Right lung (tissue), 10 donors: ENCODE measurements at places on chromosomes 11 and 22. TPM values are rescaled to one million over a fixed set of nuclear protein-coding genes. Genes with fewer than 3 reads are reported as not detected.

DNA sequence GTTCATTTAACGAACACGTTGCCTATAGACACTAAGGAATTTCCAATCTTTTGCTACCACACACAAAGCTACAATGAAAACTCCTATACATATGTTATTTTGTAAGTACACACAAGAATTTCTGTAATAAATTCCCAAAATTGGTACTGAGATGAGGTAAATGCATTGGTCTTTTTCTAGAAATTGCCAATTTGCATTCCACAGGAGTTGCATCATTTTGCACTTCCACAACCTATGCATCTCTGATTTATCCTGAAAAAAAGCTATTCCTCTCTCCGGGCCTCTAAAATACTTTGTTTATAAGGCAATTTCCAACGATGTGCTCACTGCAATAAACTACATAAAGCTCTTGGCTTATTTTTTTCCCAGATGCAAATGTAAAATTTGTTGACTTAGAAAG, 24.9 kb downstream of the IMMP1L start:
- DNase-seq = no peak

Gene CDHR5
- polyA plus RNA-seq = 0.58 TPM

Gene C11orf87
- polyA plus RNA-seq = 0.04 TPM

DNA sequence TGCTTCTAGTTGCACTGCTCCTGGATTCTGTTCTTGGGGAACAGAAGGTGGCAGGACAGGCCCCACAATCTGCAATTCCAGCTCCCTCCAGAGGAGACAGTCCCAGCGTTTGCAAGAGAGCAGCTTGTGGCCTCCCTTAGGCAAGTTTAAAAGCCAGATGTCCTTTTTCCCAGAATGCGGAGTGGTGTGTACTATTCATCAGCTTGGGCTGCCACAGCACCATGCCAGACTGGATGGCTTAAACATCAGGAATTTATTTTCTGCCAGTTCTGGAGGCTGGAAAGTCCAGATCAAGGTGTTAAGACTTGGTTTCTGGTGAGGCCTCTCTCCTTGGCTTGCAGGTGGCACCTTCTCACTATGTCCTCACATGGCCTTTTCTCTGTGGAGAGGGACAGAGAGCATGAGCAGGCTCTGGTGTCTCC, 11.7 kb downstream of the MIAT start:
- no peak for DNase-seq

DNA sequence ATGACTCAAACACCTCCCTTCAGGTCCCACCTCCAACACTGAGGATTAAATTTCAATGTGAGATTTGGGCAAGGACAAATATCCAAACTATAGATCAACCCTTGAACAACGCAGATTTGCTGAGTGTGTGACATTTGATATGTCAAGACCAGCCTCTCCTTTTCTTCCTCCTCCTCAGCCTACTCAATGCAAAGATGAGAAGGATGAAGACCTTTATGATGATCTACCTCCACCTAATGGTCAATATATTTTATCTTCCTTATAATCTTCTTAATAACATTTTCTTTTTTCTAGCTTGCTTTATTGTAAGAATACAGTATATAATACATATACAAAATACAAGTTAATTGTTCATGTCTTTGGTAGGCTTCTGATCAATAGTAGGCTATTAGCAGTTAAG, 67.5 kb upstream of the MPPED2 start:
- DNase-seq = no peak

- peak; percentile 63 for DNase-seq
Measured at GRCh38 chr11:35541621-35542375, 16.4 kb upstream of the PAMR1 start.

DNA sequence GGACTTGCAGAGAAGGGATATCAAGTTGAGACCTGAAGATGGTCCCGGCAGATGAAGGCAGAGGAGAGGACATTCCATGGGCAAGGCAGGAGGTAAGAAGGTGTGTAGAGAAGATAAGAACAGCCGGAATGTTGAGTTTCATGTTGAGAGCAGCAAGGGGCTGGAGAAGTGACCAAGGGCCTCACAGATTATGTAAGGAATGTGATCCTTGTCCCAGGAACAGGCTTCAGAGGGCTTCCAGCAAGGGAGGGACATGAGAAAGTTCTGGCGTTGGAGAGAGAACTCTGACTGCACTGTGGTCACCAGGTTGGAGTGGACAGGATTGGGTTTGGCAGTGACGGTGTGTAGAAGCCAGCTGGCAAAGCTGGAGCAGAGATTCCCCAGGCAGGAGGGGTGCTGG, 27.6 kb upstream of the PPFIA1 start:
- no peak for DNase-seq

GRCh38 chr11:79170321-79170720, 270.5 kb downstream of the TENM4 start:
- no peak for DNase-seq

Gene KLHDC7B
- 0.04 TPM for polyA plus RNA-seq

DNA sequence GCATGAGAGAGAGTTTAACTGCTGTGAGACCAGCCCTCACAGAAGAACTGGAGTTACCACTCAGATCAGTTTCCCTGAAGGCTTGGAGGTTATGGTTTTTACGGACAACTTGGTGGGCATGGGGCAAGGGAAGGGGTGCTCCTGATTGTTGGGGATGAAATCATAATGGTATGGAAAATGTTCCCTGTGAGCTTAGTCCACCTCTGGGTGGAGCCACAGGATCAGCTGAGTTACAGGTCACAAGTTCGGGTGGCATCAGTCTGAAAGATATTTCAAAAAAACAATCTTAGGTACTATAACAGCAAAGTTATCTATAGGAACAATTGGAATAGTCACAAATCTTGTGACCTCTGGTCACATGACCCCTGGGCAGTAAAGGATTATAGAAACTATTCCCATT, 162.9 kb downstream of the DLG2 start:
- no peak for DNase-seq

GRCh38 chr11:118929501-118930093, 3.9 kb upstream of the BCL9L start:
- DNase-seq = peak; percentile 93

DNA sequence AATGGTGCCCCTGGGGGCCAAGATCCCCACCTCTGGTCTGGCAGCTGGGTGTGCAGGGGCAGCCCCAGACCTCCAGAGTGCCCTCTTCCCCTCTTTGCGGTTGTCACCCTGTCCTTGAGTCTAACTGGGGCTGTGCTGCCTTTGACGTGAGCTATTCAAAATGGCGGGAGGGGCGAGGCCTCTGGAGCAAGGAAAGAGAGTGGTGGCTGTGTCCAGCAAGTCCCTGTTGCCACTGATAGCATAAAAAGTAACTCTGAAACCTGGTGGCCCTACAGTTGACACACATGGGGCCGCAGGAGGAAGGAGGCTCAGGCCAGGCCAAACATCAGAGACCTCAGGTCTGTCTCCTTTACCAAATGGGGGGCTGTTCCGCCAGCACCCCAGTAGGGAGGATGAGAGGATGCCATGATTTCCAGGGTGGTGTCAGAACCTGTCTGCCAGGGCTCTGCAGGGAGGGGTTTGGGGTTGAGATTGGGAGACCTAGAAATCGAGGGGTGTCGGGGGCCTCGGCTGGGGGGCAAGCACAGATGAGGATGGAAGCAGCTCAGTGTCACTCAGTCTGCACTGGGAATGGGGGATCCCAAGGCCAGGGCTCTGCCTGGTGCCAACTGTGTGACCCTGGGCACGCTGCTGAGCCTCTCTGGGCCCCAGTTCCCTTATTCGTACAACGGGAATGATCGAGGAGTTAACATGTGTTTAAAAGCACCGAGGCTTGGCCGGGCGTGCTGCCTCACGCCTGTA, 49.2 kb upstream of the KCNQ1OT1 start:
- no peak for DNase-seq

Gene APOC3
- not detected for polyA plus RNA-seq

Gene ATP6V1E1
- polyA plus RNA-seq = 92.8 TPM

DNA sequence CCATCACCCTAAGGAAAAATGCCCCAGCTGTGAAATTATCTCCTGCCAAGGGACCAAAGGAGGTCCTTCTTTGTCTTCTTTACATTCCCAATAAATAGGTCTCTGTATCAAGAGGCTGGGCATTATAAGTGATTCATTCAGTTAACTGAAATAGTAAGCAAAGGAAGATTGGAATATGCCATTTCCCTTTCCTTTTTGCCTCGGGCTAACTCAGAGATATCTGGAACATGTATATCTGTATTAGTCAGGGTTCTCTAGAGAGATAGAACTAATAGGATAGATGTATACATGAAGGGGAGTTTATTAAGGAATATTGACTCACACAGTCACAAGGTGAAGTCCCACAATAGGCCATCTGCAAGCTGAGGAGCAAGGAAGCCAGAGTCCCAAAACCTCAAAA, 15.3 kb upstream of the CWF19L2 start:
- no peak for DNase-seq

- DNase-seq = no peak
Measured at GRCh38 chr11:102476812-102477211, 24.2 kb upstream of the TMEM123 start.

Gene NTM
- 14.0 TPM for polyA plus RNA-seq

GRCh38 chr11:10694486-10695239, 1.1 kb upstream of the IRAG1 start:
- no peak for DNase-seq

Gene C1QTNF5
- polyA plus RNA-seq = 38.7 TPM

Gene SELENOO
- 22.8 TPM for polyA plus RNA-seq

DNA sequence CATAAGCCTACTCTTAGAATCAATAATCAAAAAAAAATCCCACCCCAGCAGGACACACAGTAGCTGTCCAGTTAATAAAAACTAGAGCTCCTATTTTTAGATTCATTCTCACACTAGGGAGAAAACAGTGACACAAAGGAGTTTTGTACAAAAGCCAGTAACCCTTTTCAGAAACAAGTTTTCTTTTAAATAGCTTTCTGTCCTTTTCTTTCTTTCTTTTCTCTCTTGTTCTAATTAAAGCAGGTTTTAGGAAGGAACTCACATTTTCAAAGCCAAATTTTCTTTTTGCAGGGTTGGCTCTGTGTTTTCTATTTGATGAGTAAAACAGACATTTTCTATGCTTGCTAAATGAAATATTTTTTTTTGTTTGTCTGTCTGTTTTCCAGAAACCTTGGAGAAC, 1390.7 kb downstream of the FAM181B start:
- no peak for DNase-seq

- no peak for DNase-seq
Measured at GRCh38 chr11:123642435-123642834, 12.0 kb downstream of the SCN3B start.

- DNase-seq = no peak
Measured at GRCh38 chr22:44217346-44217745, 36.6 kb downstream of the PARVG start.

DNA sequence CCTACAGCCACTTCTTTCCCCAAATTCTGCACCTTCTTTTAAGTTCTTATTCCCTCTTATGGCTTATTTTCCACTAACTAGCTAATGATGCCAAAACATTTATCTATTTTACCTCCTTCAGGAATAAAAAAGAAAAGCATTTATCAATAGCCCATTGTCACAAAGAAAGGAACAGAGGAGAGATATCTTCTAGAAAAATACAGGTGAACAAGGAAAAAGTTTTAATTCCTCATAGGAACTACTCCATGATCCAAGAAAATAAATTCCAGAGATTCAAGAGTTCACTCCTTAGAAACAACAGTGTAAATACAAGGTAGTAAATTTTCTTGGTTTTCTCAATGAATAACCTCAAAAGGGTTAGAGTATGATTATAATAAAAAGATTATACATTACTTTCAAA, 52.6 kb upstream of the TOP3B start:
- no peak for DNase-seq

DNA sequence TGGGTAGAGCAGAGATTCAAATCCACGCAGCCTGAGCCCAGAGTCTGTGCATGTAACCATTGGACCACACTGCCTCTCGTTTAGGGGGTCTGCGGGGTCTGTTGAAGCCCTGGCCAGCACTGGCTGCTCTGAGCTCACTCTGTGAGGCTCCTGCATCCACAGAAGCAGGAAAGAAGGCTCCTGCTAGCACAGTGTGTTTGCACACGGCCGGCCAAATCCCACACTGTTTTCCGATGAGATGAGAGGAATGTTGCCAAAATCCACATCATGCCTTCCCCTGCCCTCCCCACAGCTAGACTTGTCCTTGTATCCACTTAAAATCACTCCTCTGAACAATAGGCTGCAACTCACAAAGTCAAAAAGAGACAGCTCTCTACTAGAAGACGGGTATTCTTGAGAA, 10.6 kb upstream of the SLC22A12 start:
- DNase-seq = no peak

- DNase-seq = no peak
Measured at GRCh38 chr11:122843281-122844141, 5.2 kb downstream of the CRTAM start.

Gene KCTD14
- 8.7 TPM for polyA plus RNA-seq

DNA sequence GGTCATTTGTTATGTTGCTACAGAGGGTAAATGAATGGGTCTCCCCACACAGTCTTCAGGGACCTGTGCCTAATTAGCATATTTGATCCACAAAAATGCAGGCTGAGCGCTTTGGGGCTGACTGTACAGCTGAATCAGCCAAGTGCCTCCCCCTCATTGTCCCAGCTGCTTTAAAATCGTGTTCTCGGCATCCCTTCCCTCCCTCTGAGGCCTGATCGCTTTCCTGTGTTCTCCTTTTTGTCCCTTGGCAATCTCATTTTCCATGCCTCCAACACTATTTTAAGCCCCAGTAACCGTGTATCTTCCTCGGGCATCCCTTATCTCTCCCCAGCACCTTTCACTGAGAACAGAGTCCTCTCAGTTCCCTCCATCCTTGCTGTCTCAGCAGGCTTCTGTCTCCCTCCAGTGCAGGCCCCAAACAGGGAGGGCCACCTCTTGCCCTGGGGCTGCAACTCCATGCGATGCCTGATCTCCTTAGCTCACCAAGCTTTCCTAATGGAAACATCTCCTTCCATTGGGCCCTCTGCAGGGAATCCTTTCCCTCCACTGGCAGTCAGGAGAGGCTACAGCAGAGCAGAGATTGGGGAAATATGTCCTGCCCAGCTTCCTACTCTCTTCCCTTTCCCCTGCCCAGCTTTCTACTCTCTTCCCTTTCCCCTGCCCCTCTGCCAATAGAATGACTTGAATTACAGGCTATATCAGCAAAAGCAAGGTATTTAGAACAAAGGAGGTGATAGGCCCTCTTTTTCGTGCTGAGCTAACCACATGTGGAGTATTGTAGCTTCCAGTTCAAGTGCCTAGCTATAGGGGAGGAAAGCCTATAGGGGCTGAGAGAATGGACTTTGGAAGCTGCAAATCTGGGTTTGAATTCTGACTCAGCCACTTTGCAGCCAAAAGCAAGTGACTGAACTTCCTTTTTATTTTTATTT, 13.8 kb downstream of the UQCR10 start:
- DNase-seq = no peak

DNA sequence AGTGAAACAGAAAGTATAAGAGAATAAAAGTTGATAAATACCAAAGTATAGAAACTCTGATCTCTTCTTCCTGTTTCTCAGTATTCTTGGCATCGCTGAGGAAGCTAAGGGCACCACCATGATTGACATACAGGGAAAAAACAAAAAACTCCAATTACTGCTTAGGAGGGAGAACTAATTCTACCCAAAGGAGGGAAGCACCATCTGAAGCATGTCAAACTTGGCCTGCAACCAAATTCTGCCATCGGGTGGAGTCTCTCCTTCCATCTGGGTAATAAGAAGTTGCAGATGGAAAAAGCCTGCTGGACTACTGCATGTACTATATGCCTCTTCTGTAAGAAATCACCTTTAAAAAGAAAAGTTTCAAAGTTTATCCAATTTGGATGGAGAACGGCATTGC, 30.5 kb upstream of the PPP2R1B start:
- DNase-seq = no peak

- DNase-seq = no peak
Measured at GRCh38 chr11:35323076-35323868, 96.1 kb downstream of the SLC1A2 start.

Gene CARNS1
- polyA plus RNA-seq = 2.6 TPM

GRCh38 chr11:3345736-3346135, 33.2 kb downstream of the ZNF195 start:
- no peak for DNase-seq

Gene FAM180B
- 0.08 TPM for polyA plus RNA-seq

GRCh38 chr11:36186340-36187175, 102.7 kb downstream of the COMMD9 start:
- DNase-seq = no peak
